ENCODE measurements at places on chromosomes 3 and 15. TPM values are rescaled to one million over a fixed set of nuclear protein-coding genes. Genes with fewer than 3 reads are reported as not detected.

The IQCF6 gene
- polyA plus RNA-seq, result not detected

The GAP43 gene
- not detected for polyA plus RNA-seq

The ASB14 gene
- 0.24 TPM for polyA plus RNA-seq

The SKOR1 gene
- 0.06 TPM for polyA plus RNA-seq

The OR5H1 gene
- not detected for polyA plus RNA-seq

The HCLS1 gene
- 493 TPM for polyA plus RNA-seq

The MEGF11 gene
- polyA plus RNA-seq, result not detected

The AGBL1 gene
- polyA plus RNA-seq, result not detected

The GOLGA6A gene
- not detected for polyA plus RNA-seq

The SCAANT1 gene
- not detected for polyA plus RNA-seq

The KIF9 gene
- 7.6 TPM for polyA plus RNA-seq

The TRPM1 gene
- polyA plus RNA-seq, result 0.03 TPM

The PIF1 gene
- polyA plus RNA-seq, result 0.25 TPM

The DNAH1 gene
- polyA plus RNA-seq, result 1.0 TPM

The TNFSF10 gene
- polyA plus RNA-seq, result 48.1 TPM

The GOLGA8Q gene
- not detected for polyA plus RNA-seq

The CDC25A gene
- polyA plus RNA-seq, result not detected

The TARS3 gene
- polyA plus RNA-seq, result 17.7 TPM

The CIDEC gene
- polyA plus RNA-seq, result not detected

The SLC51B gene
- polyA plus RNA-seq, result not detected

The PHLDB2 gene
- polyA plus RNA-seq, result 8.1 TPM

The ADGRG7 gene
- not detected for polyA plus RNA-seq

The C3orf20 gene
- not detected for polyA plus RNA-seq

The ANKUB1 gene
- polyA plus RNA-seq, result not detected

The ZIC1 gene
- polyA plus RNA-seq, result not detected

The MUSTN1 gene
- not detected for polyA plus RNA-seq

The ADAMTSL3 gene
- not detected for polyA plus RNA-seq

The TIMP4 gene
- not detected for polyA plus RNA-seq

The GPR62 gene
- not detected for polyA plus RNA-seq

The TMEM45A gene
- polyA plus RNA-seq, result not detected

The SLC4A7 gene
- polyA plus RNA-seq, result 16.9 TPM

The SLC22A14 gene
- polyA plus RNA-seq, result not detected

The HTR3E gene
- not detected for polyA plus RNA-seq

The CLRN1 gene
- not detected for polyA plus RNA-seq

The TRIM71 gene
- polyA plus RNA-seq, result not detected

The WDR93 gene
- polyA plus RNA-seq, result 0.08 TPM

The TUSC7 gene
- not detected for polyA plus RNA-seq

The GOLGA8G gene
- polyA plus RNA-seq, result not detected

The ADAMTS7 gene
- polyA plus RNA-seq, result not detected

The CELF6 gene
- polyA plus RNA-seq, result not detected

The CIB2 gene
- polyA plus RNA-seq, result 2.0 TPM

The DMXL2 gene
- polyA plus RNA-seq, result 0.61 TPM

The SLC28A1 gene
- polyA plus RNA-seq, result not detected

The LIPH gene
- polyA plus RNA-seq, result not detected

The ADCY5 gene
- polyA plus RNA-seq, result 0.02 TPM

The PRICKLE2 gene
- not detected for polyA plus RNA-seq

The PSMD6 gene
- polyA plus RNA-seq, result 117 TPM

The CPNE9 gene
- not detected for polyA plus RNA-seq

The SYNPR gene
- polyA plus RNA-seq, result not detected
